ENCODE measurements at places on chromosomes 4 and X.

DNA sequence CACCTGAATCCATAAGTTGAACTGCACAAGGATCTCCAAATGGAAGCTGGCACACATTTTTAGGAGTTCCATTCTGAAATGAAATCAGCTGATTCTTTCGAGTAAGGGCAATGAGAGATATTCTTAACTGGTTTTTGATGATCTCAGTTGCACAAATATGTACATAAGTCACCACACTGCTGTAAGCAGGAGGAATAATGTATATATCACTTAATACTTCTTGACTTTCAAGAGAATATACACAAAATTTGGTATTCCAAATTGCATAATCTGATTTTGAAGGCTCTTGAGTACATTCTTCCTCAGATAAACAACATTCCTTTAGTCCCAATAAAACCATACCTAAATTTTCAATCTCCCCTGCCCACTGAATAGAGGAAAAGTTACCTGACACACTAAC is 8.2 kb downstream of the FANCB start:
- no peak for DNase-seq

GRCh38 chrX:49276671-49277534 is 7.3 kb downstream of the PPP1R3F start:
- DNase-seq: peak; percentile 68

DNA sequence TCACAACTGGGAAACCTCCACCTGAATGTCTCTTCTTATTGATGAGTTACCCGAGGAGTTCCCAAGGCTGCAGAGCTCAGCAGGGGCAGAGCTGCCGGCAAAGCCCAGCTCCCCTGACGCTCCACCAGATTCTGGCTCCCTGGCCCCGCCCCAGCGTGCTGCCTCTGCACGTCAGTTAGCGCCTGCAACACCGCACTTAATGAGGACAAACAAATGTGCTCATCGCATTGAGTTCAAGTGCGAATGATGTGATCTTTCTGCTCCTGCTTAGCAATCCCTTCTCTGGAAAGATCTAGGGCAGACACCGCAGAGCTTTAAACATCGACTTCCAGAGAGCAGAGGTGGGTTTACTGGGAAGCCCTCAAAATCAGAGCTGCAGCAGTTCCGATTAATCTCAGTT is 55.5 kb upstream of the FBXW7 start:
- DNase-seq: peak; percentile 33

DNA sequence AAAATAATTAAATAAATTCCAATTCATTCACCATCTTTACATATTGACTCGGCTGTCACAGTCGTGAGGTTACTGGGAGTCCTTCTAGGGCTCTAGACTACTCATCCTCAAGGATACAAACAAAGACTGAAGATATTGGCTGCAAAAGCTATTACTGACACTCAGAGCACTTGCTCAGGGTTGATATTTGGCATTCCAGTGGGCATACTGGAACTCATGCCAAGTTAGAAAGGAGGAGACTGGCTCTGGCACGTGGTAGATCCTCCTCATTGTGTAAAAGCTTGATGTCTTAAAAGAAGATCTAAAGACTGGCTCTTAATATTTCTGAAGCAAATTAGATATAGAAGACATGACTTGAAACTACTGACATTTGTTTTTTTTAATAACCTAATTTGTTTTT is 172.7 kb downstream of the GPM6A start:
- DNase-seq: no peak

DNA sequence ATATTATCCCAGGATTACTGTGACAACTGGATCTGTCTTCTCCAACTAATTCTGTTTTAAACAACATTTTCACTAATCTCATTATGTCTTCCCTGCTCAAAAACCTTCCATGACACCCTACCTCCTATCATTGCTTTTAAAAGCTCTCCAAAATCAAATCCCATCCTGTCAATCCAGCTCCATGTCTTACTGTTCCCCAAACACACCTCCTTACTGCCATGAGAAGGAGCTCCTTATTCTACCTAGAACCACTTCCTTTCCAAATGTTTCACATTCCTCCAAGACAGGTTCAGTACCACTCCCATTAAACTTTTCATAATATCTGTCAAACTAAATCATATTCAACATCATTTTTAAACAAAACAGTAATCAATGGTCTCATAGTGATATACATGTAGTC is 66.9 kb upstream of the WDR17 start:
- DNase-seq: no peak

- no peak for DNase-seq
Observed at GRCh38 chr4:164807611-164808010, 53.7 kb downstream of the SMIM31 start.

- no peak for DNase-seq
Observed at GRCh38 chr4:169295822-169296221, 25.1 kb upstream of the SH3RF1 start.

GRCh38 chr4:132123870-132124623 is 1025.0 kb upstream of the PCDH10 start:
- DNase-seq: no peak

DNA sequence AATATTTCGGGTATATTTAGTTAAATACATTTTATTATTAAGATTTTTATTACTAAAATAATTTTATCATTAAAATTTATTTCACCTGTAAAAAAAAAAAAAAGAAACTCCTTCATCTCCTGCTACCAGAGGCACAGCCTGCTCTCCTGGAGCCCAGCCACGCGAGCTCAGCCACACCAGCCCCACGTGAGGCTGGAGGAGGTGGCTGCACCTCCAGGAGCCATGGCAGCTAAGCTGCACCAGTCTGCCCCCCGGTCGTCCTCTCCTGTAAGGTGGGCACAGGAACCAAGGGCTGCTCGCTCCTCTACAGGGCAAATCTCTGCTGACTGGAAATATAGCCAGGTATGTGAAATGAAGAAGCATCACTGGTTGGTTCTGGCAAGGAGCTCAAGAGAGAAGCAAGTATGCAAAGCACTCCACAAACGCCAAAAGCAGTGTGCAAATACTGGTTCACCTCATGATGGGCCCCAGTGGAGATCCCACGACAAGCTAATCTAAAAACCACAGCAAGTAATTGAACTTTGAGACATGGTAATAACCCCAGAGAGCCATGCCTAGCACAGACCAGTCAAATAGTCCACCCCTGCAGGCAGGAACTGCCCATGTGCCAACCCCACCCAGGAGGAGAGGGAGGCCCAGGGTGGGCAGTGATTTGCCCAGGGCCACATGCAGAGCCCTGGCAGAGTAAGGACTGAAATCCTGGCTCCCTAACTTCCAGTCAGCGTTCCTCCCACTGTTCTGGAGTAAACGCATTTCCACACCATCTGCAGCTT is 90.1 kb downstream of the WFS1 start:
- no peak for DNase-seq

DNA sequence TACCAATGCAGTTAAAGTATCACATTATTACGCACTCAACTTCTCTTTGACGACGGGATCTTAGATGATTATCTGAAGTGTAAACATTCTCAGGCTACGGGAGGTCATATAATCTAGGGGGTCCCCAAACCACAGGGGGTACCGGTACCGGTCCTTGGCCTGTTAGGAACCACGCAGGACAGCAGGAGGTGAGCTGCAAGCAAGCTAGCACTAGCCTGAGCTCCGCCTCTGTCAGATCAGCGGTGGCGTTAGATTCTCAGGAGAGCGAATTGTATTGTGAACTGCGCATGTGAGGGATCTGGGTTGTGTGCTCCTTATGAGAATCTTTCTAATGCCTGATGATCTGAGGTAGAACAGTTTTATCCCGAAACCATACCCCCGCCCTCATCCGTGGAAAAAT is 20.6 kb upstream of the PRR27 start:
- no peak for DNase-seq

- DNase-seq: no peak
Observed at GRCh38 chrX:134727363-134727762, 69.1 kb upstream of the PLAC1 start.

- no peak for DNase-seq
Observed at GRCh38 chr4:123158576-123158975, 236.2 kb upstream of the NUDT6 start.

- no peak for DNase-seq
Observed at GRCh38 chr4:124931050-124931449, 218.5 kb upstream of the ANKRD50 start.

DNA sequence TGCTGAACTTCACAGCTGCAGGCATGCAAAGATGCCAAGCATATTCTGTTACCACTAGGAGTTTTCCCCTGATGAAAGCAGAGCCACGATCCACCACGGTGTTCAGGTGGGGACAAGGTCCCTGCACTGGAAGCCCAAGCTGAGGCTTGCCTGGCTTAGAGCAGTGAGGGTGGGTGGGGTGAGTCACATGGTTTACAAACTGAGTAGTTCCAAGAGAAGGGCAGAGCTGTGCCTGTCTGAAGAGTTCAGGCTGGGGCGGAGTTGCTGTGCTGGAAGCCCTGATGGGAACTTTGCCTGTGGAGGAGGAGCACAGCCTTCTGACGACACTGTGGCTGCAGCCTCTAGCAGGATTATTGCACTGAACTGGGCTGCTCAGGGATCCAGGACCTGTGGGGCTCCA is 45.5 kb downstream of the FAM9B start:
- DNase-seq: peak; percentile 46

- DNase-seq: peak; percentile 9
Observed at GRCh38 chrX:38561951-38562719, 793 bp downstream of the TSPAN7 start.

GRCh38 chrX:1720836-1721235 is 106.0 kb downstream of the ASMT start:
- DNase-seq: no peak

DNA sequence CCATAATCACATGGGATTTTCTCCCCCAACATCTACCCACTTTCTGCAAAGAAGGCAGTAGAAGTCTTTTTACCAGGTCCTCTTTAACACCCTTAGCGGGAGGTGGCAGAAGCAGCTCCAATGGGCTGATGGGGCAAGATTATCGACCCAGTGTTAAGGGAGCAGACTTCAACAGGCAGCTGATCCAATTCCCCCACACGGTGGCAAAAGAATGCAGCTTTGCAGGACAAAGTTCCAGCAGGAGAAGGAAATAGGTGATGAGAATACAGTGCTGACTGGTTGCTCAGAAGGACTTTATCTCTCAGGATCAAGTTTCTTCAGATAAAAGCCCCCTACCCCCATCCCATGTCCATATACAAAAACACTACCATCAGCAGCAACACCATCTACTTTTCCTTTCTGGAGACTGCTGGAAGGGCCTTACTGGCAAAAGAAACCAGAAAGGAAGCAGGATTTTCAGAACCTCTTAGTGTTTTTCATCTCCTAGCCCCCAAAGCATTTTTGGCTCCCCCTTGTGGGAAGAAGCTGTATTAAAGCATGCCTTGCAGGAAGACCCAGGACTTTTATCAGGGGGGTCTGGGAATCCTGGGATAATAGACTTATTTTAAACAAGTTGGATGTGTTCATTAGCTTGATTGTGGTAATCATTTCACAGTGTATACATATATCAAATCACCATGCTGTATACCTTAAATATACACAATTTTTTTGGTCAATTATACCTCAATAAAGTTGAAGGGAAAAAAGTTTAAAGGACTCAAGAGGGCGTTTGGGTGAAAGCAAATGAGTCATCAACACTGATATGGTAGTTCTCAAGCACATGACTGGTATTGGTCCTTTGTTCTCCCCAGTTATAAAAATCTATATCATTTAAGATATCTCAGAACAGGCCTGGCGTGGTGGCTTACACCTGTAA is 146.4 kb downstream of the GPC3 start:
- DNase-seq: peak; percentile 9

- DNase-seq: no peak
Observed at GRCh38 chr4:81148576-81148975, 66.4 kb downstream of the PRKG2 start.

- DNase-seq: peak; percentile 56
Observed at GRCh38 chrX:72349190-72349589, 43.5 kb upstream of the CITED1 start.

DNA sequence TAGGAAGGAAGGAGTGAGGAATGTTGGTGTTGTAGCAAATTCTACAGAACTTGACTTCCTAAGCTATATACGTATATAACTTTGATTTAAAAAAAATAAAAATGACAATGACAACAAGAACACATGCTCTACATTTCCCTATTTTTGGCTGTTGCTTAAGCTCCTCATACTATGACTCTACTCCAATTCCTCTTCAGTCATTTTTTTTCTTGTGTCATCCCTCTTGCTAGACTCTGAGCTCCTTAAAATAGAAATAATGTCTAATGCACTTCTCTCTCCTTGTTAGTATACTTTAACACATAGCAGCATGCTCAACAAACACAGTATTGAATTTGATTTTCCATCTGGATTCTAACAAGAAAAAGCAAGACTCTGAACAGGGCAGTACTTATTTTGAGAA is 144.0 kb downstream of the HDX start:
- DNase-seq: no peak

- DNase-seq: no peak
Observed at GRCh38 chr4:106766519-106766918, 269.6 kb downstream of the DKK2 start.

DNA sequence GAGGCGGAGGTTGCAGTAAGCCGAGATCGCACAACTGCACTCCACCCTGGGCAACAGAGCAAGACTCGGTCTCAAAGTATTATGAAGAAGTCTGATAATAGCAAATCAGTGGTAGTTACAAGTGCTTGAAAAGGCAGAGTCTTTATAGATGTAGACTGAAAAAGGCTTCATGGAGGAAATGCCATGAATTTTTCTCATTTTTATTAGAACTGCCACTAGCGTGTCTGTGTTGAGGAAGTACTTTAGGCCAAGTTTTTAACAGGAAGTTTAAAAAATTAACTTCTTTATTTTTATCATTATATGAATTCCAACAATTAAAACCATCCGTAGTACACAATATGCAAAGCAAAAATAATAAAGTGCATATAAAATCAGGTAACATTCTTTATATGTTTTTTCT is 32.8 kb upstream of the IL13RA1 start:
- DNase-seq: no peak

DNA sequence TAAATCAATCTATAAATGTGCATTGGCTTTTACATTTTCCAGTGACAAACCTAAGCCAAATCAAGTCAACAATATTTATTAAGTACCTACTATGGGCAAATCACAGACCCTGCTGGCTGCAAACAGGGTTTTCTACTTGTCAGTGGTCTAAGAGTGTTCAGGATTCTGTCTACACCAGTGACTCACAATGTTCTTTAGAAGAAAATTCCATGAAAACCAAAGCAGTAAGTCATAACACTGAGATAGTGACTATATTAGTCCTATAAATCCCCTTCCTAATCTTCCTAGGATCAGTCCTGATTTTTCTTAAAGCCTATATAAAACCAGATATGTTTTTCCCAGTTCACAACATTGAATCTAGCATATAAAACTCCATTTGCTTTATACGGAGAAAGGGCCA is 69.7 kb downstream of the PPP3CA start:
- no peak for DNase-seq

DNA sequence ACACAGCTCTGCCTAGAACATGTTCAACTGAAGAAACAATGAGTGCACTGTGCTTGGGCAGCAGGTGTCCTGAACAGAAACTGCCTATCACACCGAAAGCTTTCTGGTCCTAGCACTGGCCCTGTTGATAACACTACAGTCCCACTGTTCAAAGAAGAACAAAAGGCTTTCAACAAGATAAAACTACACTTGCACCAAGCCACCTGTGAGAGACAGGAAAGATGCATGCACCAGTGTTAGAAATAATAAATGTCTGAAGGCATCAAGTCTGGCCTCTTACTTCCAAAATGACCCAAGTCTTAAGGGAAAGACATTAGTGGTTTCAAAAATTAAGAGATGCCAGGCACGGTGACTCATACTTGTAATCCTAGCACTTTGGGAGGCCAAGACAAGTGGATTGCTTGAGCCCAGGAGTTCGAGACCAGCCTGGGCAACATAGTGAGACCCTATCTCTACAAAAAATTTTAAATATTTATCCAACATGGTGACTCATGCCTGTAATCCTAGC is 68.7 kb downstream of the APBB2 start:
- no peak for DNase-seq

GRCh38 chrX:122422547-122422946 is 761.5 kb upstream of the GRIA3 start:
- DNase-seq: no peak

- peak; percentile 56 for DNase-seq
Observed at GRCh38 chr4:111283066-111283677, 660.3 kb upstream of the PITX2 start.
